ENCODE measurements at places on chromosomes 3 and 15. TPM values are rescaled to one million over a fixed set of nuclear protein-coding genes. Genes with fewer than 3 reads are reported as not detected.

The CCDC13 gene
- 0.63 TPM for total RNA-seq

The ACKR4 gene
- total RNA-seq, result not detected

The ADAMTS9 gene
- total RNA-seq, result not detected

The SSR3 gene
- total RNA-seq, result 133 TPM

The FBN1 gene
- 0.81 TPM for total RNA-seq

The MYL3 gene
- total RNA-seq, result not detected

The HCLS1 gene
- total RNA-seq, result 280 TPM

The CADPS gene
- not detected for total RNA-seq

The CHRNA7 gene
- total RNA-seq, result 0.55 TPM

The CPNE9 gene
- not detected for total RNA-seq

The KNG1 gene
- total RNA-seq, result not detected

The CCDC80 gene
- total RNA-seq, result not detected

The GNB5 gene
- total RNA-seq, result 37.0 TPM

The FETUB gene
- total RNA-seq, result not detected

The ZNF770 gene
- total RNA-seq, result 34.0 TPM

The PRSS50 gene
- total RNA-seq, result not detected

The EOGT gene
- total RNA-seq, result 9.4 TPM

The SNX22 gene
- 0.58 TPM for total RNA-seq

The AMT gene
- total RNA-seq, result 3.8 TPM

The COLQ gene
- 5.3 TPM for total RNA-seq

The NR2E3 gene
- total RNA-seq, result not detected

The CCRL2 gene
- 10.1 TPM for total RNA-seq

The TM4SF4 gene
- not detected for total RNA-seq

The DPPA2 gene
- total RNA-seq, result not detected

The C15orf40 gene
- total RNA-seq, result 31.0 TPM

The ST3GAL6 gene
- not detected for total RNA-seq

The GOLGA6C gene
- not detected for total RNA-seq

The MUC13 gene
- not detected for total RNA-seq

The GOLGA6D gene
- total RNA-seq, result not detected

The WDR49 gene
- not detected for total RNA-seq

The VGLL3 gene
- not detected for total RNA-seq

The GOLGA6L7 gene
- not detected for total RNA-seq

The MESP2 gene
- total RNA-seq, result not detected

The MGLL gene
- 1.5 TPM for total RNA-seq

The CHRNA3 gene
- total RNA-seq, result not detected

The DUOX2 gene
- total RNA-seq, result not detected

The FAM107A gene
- not detected for total RNA-seq

The RTP3 gene
- not detected for total RNA-seq

The THRB gene
- total RNA-seq, result not detected

The FBXO40 gene
- not detected for total RNA-seq

The SLC12A1 gene
- total RNA-seq, result not detected

The PPIP5K1 gene
- 42.5 TPM for total RNA-seq

The TRIM42 gene
- total RNA-seq, result not detected

The PLOD2 gene
- total RNA-seq, result 0.40 TPM

The HGD gene
- 0.26 TPM for total RNA-seq

The PRTG gene
- not detected for total RNA-seq

The STAB1 gene
- not detected for total RNA-seq

The CHRM5 gene
- total RNA-seq, result not detected

The CMC1 gene
- total RNA-seq, result 16.8 TPM

The ST6GAL1 gene
- 109 TPM for total RNA-seq

The ATP10A gene
- total RNA-seq, result 58.9 TPM

The TMEM108 gene
- not detected for total RNA-seq

The SERF2 gene
- total RNA-seq, result 1,025 TPM

The SLC15A2 gene
- total RNA-seq, result 1.9 TPM

The CACNA1D gene
- 0.32 TPM for total RNA-seq

The PDIA3 gene
- total RNA-seq, result 306 TPM

The ERICH6 gene
- total RNA-seq, result 0.60 TPM

The ADCY5 gene
- not detected for total RNA-seq

The BUB1B gene
- 94.9 TPM for total RNA-seq
